ENCODE measurements at places on chromosomes 5 and 9.

DNA sequence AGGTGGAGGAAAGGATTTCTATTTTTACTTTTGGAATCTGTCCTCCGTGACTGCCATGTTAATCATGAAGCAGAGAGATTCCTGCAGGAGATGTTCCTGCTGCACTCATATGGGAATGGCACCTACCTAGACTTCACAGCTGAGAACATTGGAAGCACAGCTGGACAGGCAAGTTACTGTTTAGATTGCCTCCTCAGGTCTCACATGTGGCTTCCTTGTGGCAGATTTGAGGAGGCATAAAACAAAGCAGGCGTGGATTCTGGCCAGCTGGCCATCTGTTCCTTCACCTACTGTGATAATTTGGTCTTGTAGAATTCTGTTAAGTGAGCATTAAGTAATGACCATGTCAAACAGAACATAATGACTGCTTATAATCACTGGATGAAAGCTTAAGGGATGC, 193.4 kb downstream of the EDIL3 start:
- no peak for DNase-seq

GRCh38 chr9:123562844-123563346, 206.9 kb downstream of the CRB2 start:
- DNase-seq = no peak

- no peak for DNase-seq
Observed at GRCh38 chr5:143045062-143045461, 274.9 kb downstream of the ARHGAP26 start.

- DNase-seq = no peak
Observed at GRCh38 chr9:124225945-124226344, 31.8 kb upstream of the NEK6 start.

- DNase-seq = no peak
Observed at GRCh38 chr5:37501152-37501551, 122.0 kb downstream of the WDR70 start.

All from stimulated activated CD4-positive, alpha-beta T cell treated with anti-CD3 and anti-CD28 coated beads, Interleukin-12 subunit alpha, Interleukin-12 subunit beta, amount 100 ng/mL, for 4 hours (primary cell).